ENCODE measurements at places on chromosomes 1 and 21. TPM values are rescaled to one million over a fixed set of nuclear protein-coding genes. Genes with fewer than 3 reads are reported as not detected.

The HEATR1 gene
- total RNA-seq, result 18.3 TPM

The MPL gene
- total RNA-seq, result 0.15 TPM

The MROH9 gene
- not detected for total RNA-seq

The CELA3B gene
- not detected for total RNA-seq

The CELSR2 gene
- total RNA-seq, result 106 TPM

The PDC gene
- not detected for total RNA-seq

The FCGR3B gene
- 7.8 TPM for total RNA-seq

The HSPB7 gene
- 4.2 TPM for total RNA-seq

The VWA1 gene
- total RNA-seq, result 28.8 TPM

The NID1 gene
- 80.0 TPM for total RNA-seq

The CATSPERE gene
- total RNA-seq, result 0.25 TPM

The MSH4 gene
- total RNA-seq, result 0.39 TPM

- DNase-seq, result no peak
Observed at GRCh38 chr1:48177257-48177656, 45.3 kb upstream of the SLC5A9 start.

- DNase-seq, result no peak
Observed at GRCh38 chr1:6544831-6545230, 9.5 kb downstream of the NOL9 start.

DNA sequence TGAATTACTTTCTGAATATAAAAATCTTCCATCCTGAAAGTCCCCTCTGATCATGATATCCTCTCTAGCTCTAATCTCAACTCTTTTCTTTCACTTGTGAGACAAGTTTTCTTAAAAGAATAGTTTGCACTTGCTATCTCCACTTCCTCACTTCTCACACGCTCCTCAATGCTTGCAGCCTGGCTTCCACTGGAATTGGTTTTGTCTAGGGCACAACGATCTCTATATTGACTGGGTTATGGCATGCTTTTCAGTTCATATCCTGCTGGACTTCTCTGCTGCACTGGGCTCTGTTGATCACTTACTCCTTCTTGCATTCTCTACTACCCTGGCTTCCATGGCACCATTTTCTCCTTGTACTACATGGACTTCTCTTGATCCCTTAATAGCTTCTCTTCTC is 474 bp downstream of the FCRLA start:
- no peak for DNase-seq

GRCh38 chr1:200359610-200360163 is 50.1 kb downstream of the ZNF281 start:
- DNase-seq, result no peak

DNA sequence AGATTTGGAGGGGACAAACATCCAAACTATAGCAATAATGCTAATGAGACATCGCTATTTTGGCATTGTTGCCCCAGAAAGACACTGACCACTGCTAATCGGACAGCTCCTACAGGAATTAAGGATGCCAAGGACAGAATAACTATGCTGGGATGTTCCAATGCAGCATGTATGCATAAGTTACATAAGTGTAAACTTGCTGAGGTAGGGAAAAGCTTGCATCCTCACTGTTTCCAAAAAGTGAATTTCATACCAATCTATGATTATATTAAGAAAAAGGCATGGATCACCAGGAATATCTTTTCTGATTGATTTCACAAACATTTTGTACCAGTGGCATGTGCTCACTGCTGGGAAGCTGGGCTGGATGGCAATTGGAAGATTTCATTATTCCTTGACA is 45.8 kb upstream of the RALGPS2 start:
- DNase-seq, result no peak

GRCh38 chr21:15240848-15241247 is 176.0 kb upstream of the NRIP1 start:
- no peak for DNase-seq

- no peak for DNase-seq
Observed at GRCh38 chr21:15293240-15293639, 228.4 kb upstream of the NRIP1 start.

- no peak for DNase-seq
Observed at GRCh38 chr1:215584389-215584788, 17.3 kb downstream of the KCTD3 start.

DNA sequence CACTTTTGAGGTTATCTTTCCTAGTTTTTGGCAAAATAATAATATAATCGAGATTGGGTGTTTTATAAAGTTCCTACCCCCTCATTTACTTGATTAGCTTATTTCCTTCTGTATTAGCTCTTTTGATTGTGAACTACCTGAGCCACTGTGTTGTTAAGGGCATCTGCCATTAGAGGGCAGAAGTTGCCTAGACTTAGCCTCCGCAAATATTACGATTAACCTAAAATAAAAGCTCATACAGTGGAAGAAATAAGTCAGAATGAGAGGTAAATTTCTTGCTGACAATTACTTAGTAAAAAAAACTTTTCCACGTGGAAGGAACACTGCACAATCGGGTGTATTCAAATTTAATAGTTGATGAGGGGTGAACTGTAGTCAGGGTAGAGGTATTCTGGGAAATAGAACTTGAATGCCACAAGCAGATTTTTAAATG is 2.3 kb downstream of the H3-3A start:
- DNase-seq, result peak; percentile 61

- DNase-seq, result no peak
Observed at GRCh38 chr1:38201431-38201830, 154.8 kb upstream of the POU3F1 start.

- peak; percentile 84 for DNase-seq
Observed at GRCh38 chr1:9996624-9997582, at the start of gene RBP7. RBP7 (plus strand) TSS chr1:9997228; CDS start chr1:9997259, 31 bp downstream.

GRCh38 chr1:89198491-89199072 is at the start of gene GBP4:
GBP4 (minus strand) TSS chr1:89198942; CDS start chr1:89198834, 108 bp downstream.
- no peak for DNase-seq

DNA sequence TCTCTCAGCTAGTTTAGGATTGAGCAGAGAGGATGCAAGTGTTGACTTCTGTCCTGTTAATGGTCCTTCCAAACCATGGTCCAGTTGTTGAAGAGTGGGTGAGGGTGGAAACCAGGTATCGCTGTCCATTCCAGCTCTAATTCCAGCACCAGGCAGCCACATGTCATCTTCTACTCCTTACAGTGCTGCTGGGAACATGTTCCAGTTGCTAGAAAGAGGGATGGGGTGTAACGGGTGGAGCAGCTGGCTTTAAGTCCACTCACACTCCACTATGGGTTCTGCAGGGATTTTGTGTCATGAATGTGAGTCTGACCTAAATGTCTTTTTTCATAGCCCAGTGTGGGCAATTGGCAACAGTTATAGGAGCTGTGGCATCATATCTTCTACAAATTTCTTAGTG is 25.2 kb downstream of the NOS1AP start:
- DNase-seq, result no peak

- no peak for DNase-seq
Observed at GRCh38 chr21:41626021-41626420, 118.1 kb upstream of the TMPRSS2 start.

DNA sequence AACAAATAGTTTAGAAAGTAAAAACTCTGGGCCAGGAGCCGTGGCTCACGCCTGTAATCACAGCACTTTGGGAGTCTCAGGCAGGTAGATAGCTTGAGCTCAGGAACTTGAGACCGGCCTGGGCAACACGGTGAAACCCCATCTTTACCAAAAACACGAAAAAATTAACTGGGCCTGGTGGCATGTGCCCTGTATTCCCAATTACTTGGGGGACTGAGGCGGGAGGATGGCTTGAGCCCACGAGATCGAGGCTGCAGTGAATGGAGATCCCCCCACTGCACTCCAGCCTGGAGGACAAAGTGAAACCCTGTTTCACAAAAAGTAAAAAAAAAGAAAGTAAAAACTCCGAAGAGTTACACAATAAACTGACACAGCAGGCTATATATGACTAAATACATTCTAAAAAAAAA is 10.6 kb downstream of the CEP170 start:
- DNase-seq, result no peak

DNA sequence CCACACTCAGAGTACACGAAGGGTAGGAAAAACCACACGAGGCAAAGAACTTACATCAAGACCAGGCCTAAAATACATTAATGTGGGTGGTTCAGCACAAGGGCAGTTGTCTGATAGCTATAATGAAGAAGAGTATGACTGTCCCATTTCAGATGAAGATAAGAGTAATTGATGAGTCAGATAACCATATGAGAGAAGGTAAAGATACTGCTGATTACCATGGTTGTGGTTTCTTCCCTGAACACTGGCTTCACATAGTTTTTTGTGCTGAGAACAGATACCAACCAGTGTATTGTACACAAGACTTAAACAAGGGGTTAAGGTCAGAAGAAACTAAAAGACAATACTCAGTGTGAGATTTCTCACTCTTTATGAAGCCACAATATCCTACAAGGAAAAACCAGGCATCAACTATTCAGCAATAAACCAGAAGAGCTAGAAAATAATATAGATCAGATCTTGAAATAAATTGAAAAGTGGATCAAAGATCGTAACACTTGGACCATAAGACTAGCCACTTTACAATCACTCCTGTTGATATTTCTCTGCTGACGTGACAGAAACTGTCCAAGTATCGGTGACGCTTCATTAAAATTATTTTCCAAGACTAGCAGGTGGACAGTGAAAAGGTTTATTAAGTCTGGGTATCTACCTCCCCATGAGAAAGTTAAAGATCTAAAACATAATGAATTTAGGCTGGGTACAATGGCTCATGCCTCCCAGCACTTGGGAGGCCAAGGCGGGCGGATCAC is 28.6 kb downstream of the PUM1 start:
- DNase-seq, result no peak

GRCh38 chr1:226475142-226475511 is 67.2 kb upstream of the PARP1 start:
- DNase-seq, result no peak

GRCh38 chr1:221430152-221430960 is 311.5 kb downstream of the DUSP10 start:
- no peak for DNase-seq

- DNase-seq, result no peak
Observed at GRCh38 chr1:167330601-167331293, 110.1 kb downstream of the POU2F1 start.

GRCh38 chr1:167238713-167239112 is 18.0 kb downstream of the POU2F1 start:
- DNase-seq, result no peak

DNA sequence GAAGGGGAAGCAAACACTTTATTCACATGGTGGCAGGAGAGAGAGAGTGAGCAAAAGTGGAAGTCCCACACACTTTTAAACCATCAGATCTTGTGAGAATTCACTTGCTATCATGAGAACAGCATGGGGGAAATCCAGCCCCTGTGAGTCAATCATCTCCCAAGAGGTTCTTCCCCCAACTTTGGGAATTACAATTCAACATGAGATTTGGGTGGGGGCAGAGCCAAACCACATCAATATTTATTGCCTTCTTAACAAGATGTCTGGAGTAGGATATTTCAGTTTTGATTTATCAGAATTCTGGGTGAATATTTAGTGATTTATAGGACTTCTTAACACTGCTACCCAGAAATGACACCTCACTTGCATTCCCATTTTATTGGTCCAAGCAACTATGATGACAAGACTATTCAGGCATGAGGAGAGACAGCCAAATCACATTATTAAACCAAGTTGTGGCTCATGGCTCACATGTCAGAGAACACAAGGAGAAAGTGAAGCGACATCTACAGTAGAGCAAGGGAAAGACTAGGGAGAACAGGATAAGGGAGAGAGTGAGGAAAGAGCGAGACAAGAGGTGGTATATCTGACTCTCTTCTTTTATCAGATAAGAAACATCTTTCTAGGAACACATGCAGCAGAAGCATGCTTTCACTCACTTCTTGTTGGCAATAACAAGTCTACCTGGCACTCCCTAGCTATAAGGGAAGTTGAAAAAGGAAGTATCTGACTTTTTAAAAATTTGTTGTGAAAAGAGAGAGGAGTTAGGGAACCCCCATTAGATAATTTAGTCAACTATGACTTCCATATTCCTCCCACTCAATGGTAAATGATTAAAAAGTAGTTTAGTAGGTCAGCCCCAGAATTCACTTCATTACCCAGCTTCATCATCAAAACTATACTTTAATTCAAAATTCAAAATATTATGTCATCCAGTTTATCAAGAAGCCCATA is 36.6 kb upstream of the PTPRC start:
- no peak for DNase-seq

DNA sequence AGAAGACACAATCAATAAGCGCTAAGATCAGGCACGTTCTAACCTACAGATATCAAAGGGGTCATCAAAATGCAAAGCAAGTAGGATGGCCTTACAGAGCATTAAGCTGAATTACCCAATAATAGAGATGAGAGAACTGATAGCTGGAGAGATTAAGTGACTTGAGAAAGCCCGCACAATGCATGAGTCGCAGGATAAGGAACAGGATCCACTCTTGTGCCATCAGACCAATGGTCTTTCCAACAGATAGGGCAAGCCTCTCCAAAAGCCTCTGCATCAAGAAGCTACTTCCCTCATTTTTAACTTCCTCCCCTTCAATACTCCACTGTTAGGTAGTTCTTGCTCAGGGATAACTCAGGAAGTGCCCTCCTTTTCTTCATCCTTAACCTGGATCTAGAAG is 2.6 kb downstream of the CHML start:
- no peak for DNase-seq

DNA sequence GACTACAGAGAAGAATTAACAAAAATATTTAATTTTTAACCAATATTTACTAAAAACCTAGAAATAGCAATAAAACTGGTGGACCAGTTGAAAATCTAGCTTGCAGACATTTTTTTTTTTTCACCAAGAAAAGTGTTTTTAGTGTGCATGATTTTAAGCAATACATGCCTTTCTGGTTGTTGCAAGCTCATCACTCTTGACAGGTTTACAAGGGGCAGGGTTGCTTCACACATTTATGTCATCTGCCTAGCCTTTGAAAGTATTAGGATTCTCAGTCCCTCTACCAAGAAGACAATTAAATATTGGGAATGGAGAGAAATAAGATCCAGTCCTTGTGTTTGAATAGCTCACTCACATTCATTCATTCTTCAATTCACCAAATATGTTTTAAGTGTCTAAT is 53.8 kb upstream of the LYPLAL1 start:
- no peak for DNase-seq

DNA sequence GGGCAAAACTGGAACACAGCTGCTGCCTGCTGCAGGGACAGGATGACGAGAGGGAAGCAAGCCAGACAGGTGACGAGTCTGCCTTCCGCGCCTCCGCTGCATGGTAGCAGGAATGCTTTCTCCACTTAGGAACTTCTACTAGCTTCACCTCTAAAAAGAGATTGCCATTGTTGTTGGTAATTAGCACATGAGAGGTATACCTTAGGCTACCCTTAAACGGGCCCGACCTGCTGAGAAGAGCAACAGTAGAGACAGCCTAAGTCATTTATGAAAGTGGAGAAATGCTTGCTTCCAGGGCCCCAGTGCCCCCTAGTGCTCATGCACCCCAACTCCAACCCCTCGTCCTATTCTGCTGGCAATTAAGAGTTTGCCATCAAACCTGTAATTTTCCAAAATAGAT is 96.9 kb upstream of the AKT3 start:
- no peak for DNase-seq

- peak; percentile 3 for DNase-seq
Observed at GRCh38 chr1:33905241-33905640, 41.4 kb downstream of the HMGB4 start.

DNA sequence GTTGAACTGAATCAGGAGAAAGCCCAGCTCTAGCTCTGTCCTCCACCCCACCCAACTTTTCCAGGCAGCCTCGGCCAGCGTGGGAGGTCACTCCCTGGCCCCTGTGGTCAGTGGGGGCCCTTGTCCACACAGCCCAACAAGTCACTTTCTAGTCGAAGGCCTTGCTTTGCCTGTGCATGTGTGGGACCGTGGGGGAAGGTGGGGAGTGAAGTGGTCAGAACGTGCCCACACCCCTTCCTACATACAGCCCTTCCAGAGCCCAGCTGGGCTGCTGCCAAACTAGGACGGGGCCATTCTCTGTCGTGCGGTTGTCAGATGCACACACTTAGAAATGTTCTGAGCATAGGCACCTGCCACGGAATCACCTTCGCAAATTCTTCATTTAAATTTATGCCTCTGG is 18.0 kb downstream of the FAAP20 start:
- DNase-seq, result no peak

GRCh38 chr1:6858596-6858995 is 73.3 kb downstream of the CAMTA1 start:
- no peak for DNase-seq

All from lower leg skin (tissue), 4 donors.